ENCODE measurements at places on chromosomes 7 and 10.

- no peak for DNase-seq
Measured at GRCh38 chr10:114396464-114396863, 7.8 kb downstream of the AFAP1L2 start.

- DNase-seq = no peak
Measured at GRCh38 chr10:116113721-116114501, 159.1 kb downstream of the GFRA1 start.

GRCh38 chr10:43136432-43136831 lies 1.8 kb upstream of the CSGALNACT2 start:
- no peak for DNase-seq

- DNase-seq = no peak
Measured at GRCh38 chr10:3264161-3264761, 91.7 kb upstream of the PITRM1 start.

- DNase-seq = no peak
Measured at GRCh38 chr10:6938384-6938783, 358.3 kb upstream of the PRKCQ start.

- DNase-seq = no peak
Measured at GRCh38 chr7:117062300-117062699, 109.0 kb downstream of the ST7 start.

- DNase-seq = no peak
Measured at GRCh38 chr10:50379616-50380015, 128.3 kb upstream of the ASAH2 start.

DNA sequence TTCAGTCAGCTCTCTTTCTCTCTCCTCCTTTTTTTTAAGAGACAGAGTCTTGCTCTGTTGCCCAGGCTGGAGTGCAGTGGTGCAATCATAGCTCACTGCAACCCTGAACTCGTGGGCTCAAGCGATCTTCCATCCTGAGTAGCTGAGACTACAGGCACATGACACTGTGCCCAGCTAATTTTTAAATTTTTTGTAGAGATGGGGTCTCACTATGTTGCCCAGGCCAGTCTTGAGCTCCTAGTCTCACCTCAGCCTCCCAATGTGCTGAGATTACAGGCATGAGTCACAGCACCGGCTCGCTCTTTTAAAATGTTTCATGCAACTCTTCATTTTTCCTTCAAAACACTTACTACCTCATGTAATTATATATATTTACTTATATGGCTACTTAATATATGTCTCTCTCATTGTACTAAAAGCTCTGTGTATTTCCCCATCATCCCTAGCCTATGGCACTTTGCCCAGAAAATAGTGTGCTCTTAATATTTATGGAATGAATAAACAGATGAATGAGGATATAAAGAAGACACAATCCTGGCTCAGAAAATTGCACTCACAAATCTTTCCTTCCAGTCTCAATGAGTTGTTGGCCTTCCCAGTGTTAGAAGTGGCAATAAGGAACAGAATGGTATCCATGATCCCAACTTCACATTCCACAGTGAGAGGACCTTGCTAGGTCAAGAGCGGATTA lies 33.9 kb downstream of the EBLN1 start:
- no peak for DNase-seq

- DNase-seq = no peak
Measured at GRCh38 chr10:87534173-87534858, 29.6 kb downstream of the MINPP1 start.

GRCh38 chr10:19144206-19144605 lies 95.6 kb downstream of the MALRD1 start:
- DNase-seq = no peak

DNA sequence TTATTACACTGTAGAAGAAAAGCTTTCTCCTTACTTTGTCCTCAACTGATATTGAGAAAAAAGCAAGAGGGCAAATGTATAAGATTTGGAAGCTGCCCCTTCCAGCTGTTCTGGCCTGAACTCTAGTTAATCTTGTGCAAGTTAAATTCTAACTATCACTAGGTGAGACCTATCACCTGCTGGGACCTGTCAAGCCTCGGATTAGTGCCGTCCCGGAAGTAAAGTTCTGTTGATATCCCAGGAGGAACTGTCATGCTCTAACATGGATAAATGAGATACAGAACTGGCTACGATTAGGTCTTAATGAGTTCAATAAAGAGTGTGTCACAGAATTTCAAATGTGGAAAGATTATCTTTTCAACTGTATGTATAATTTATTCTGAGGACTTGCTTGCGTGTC lies 1.2 kb upstream of the BPGM start:
- DNase-seq = no peak

GRCh38 chr7:151226560-151226874 lies 488 bp downstream of the ABCF2 start:
- DNase-seq = no peak

- no peak for DNase-seq
Measured at GRCh38 chr7:131288450-131288849, 39.2 kb upstream of the MKLN1 start.

All from anterior cingulate cortex (tissue), 58 donors.